ENCODE measurements at places on chromosomes 11 and 22.
A peak's percentile ranks its signal among the peaks of the same experiment; 100 is the strongest.

- DNase-seq, result peak; percentile 35
These were observed 29.9 kb upstream of the AQP11 start for GRCh38 chr11:77559686-77560401.

- DNase-seq, result no peak
These were observed 79.2 kb downstream of the CASP12 start for GRCh38 chr11:104819107-104819506.

- DNase-seq, result no peak
These were observed 1.9 kb upstream of the FTH1 start for GRCh38 chr11:61969391-61969758.

DNA sequence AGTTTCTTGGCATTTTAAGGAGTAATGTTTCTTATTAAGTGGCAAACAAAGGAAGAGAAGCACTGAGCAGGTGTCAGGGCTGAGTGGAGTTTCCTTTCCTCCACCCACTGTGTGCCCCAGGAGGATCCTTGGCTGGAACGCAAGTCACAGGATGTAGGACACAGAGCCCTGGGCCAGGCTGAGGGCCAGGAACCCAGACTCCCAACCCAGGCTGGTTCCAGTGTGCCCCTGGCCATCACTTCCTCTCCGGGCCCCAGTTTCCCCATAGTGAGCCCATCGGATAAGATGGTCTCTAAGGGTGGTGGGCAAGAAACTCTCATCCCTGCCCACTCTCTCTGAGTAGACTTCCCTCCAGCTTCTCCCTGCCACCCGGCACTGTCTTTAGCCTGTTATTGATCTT, 45.3 kb downstream of the LMO1 start:
- no peak for DNase-seq

All from cardiac fibroblast (primary cell).